ENCODE measurements at places on chromosomes 12 and 14.

DNA sequence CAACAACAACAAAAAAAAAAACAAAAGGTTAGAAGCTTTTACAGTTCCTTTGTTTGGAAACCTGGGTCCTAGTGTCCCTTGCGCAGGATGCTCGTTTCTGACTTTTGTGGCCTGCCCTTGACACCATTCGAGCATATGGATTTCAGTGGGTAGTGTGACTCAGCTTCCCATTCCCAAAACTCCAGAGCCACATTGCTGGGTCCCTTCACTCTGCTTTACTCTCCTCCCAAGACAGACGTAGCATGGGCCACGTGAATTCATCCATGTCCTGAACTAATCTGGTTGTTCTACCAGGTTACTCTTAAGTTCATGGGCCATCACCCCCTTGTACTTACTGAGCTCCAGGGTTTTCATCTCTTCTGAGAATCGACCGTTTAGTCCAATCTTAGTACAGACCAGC lies 68.0 kb upstream of the MAX start:
- DNase-seq, result no peak

GRCh38 chr12:113812411-113813228 lies 153.5 kb downstream of the RBM19 start:
- no peak for DNase-seq

- no peak for DNase-seq
These were observed 276.5 kb upstream of the NPAS3 start for GRCh38 chr14:32662211-32662610.

GRCh38 chr12:21906919-21907493 lies 34.2 kb downstream of the ABCC9 start:
- no peak for DNase-seq

- no peak for DNase-seq
These were observed 4.5 kb upstream of the LTBP2 start for GRCh38 chr14:74616507-74616906.

DNA sequence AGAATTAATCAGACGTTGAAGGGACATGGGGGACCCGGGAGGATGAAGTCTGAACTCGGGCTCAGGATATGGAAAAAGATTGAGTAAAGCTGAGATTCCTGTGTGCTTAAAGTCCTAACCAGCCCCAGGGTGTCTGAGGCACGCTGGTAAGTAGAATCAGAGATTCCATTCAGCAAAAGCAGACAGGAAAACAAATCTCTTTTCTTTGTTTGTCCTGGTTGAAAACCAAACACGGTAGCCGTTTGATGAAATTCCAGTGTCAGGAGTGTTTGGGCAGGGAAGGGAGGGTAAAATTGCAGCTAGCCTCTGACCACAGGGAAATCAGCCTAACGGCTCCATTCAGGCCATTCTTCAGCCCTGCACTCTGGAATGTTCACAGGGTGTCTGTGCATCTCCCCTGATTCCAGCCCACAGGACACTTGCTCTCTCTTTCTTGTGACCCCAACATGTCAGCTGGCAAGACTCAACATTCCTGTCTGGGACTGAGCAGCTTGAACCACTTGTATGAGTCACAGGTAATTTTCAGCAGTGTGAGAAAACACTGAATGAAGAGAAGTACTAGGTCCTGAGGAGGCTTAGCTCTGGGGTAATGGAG lies 31.0 kb downstream of the NINJ2 start:
- DNase-seq, result no peak

DNA sequence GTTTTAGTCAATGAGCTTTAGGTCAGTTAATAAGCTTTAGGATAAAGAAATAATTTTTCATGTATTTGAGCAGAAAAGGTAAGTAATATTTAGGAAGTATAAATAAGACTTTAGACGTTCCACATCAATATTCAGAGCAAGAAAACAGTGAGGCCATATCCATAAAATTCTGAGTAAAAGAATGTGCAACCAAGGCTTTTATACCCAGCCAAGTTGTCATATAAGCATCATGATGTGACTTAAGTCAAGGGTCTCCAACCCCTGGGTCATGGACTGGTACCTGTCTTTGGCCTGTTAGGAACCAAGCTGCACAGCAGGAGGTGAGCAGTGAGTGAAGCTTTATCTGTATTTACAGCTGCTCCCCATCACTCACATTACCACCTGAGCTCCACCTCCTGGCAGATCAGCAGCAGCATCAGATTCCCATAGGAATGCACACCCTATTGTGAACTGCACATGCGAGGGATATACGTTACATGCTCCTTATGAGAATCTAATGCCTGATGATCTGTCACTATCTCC lies 74.1 kb downstream of the ZNF664 start:
- DNase-seq, result no peak

DNA sequence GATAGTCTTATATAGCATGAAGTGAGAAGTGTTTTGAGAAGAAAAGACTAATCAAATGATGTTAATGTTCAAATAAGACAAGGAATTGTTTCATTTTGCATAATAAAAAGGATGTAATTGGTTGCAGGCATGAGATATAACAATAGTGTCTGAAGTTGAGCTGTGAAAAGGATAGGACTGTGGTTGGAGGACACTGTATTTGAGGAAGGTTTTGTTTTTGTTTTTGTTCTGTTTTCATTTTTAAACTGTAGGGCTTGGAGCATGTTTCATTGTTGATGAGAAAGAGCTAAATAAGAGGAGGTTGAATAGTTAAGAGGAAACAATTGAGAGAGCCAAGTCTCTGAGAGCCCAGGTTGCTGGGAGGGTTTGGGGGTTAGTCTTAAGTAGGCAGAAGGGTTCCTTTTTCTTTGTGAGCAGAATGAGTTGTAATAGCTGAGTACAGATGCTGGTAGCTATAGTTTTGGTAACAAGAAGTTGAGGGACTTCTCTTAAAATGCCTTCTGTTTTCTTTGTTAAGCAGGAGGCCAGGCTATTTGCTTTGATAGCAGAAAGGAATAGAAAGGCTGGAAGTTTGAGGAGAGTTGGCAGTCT lies 58.4 kb downstream of the CCDC91 start:
- no peak for DNase-seq

- no peak for DNase-seq
These were observed 14.9 kb upstream of the CCER1 start for GRCh38 chr12:90969851-90970250.

GRCh38 chr12:93167841-93168492 lies 209.8 kb upstream of the NUDT4 start:
- peak; percentile 45 for DNase-seq

DNA sequence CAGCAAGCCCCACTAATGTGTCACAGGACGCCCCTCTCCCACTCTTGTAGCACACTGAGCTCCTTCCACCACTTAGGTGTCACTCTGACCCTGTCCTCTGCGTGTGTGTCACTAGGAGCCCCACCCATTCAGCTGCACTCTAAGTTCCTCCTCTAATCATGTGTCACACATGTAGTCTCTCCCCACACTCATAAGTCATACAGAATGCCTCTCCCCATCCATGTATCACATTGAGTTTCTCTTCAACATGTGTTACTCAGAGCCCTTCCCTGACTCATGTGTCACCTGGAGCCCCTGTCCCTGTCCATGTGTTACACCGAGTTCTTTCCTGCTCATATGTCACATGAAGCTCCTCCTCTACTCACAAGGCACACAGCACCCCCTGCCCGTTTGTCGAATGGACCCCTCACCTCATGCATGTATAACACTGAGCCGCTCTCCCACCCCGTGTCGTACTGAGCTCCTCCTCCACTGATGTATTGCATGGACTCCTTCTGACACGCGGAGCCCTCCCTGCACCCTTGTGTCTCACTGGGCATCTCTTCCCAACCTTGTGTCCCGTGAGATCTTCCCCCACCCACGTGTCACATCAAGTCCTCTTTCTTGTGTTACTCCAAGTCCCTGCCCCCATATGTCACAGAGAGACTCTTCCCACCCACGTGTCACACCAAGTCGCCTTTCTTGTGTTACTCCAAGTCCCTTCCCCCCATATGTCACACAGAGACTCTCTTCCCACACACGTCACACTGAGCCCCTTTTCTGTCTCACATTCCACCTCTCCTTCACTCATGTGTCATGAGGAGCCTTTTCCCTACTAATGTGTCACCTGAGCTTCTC lies 31.0 kb downstream of the RTL1 start:
- DNase-seq, result no peak

DNA sequence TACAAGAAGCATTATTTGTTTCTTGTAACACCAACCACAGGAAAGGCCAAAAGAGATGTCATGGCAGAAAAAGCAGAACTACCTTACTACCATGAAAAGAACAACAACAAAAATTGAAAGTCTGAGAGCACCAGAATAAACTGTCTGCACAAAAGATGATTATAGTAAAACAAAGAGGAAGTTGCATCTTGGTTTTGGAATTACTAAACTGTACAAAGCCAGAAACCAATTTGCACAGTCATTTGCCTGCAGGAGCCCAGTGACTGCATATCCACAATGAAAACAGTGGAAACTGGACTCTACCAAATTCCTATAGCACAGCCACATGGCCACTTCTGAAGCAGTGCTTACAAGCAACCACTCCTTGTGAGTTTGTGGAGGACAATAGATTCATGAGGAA lies 276.2 kb downstream of the SSPN start:
- peak; percentile 71 for DNase-seq

DNA sequence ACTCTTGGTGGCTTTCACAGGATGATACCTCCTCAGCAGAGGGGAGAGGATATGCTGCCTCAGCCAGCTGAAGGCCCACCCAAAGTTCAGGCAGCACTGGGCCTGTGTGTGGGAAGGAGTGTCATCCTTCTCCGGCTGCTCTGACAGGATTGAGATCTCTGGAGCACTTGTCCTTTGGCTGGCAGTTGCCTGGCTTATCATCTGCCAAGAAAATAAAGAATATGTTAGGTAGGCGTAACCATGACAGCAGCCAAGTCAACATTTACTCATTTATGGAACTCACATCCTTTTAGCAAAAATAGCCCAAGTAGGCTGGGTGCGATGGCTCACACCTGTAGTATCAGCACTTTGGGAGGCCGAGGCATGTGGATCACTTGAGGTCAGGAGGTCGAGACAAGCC lies 68.5 kb downstream of the PPFIBP1 start:
- DNase-seq, result peak; percentile 43

- no peak for DNase-seq
These were observed 119.4 kb downstream of the KTN1 start for GRCh38 chr14:55699131-55700057.

DNA sequence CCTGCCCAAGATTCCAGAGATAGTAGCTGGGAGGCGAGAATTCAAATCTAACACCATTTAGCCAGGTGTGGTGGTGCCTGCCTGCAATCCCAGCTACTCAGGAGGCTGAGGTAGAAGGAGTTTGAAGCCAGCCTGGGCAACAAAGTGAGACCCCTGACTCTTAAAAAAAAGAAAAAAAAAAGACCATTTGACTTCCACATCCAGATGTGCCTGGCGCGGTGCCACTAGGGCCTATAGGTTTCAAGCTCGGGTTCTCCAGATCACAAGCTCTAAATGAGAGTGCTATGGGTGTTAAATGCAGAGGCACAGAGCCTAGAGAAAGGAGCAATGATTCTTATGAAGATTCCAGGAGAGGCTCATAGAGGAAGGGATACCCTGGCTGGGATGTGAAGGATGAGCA lies 22.5 kb downstream of the SYNE3 start:
- DNase-seq, result no peak

GRCh38 chr14:74407801-74408154 lies 18.2 kb downstream of the SYNDIG1L start:
- DNase-seq, result no peak

GRCh38 chr12:82099216-82099615 lies 259.0 kb downstream of the CCDC59 start:
- no peak for DNase-seq

GRCh38 chr14:56975521-56975920 lies 165.2 kb upstream of the OTX2 start:
- no peak for DNase-seq

GRCh38 chr12:120110550-120111501 lies 5.7 kb downstream of the RAB35 start:
- DNase-seq, result peak; percentile 71

GRCh38 chr14:77000340-77001270 lies 27.9 kb downstream of the IRF2BPL start:
- DNase-seq, result no peak

DNA sequence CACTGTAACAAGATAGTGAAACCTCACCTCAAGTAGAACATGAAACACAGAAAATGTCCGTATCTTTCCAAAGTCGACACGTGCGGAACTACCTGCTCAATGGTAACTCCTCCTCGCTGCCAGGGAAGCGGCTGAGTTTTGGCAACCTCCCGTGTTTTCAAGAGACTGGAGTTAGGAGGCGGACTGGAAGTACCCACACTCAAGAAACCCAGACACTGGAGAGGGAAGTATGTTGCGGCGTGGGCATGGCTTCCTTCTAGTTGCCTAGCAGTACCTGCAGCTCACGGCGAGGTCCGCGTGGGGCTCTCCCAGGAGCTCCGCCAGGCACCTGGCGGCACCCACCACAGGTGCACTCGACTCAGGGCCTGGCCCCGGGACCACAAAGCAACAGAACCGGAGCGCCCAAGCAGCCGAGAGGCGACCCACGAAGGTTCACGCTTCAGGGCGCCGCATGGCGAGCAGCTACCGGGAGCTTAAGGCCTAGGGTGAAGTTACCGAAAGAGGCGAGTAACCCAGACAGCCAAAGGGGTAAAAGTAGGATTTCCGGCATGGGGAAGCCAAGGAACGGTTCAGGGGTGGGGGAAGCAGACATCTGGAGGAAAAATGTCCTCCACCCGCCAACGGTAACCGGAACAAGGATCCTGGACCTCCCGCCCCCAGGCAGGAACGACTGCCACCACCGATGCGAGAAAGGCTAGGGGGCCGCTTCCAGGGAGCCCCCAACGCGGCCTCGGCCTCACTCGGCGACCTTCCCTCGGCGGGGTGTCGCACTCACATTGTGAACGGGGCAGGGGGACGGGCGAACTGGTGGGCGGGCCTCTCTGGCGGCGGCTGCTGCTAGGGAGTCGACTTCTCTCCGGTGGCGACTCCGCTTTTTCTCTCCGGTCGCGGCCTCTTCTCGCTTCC lies 608 bp downstream of the PTGES3 start:
- DNase-seq, result peak; percentile 20

DNA sequence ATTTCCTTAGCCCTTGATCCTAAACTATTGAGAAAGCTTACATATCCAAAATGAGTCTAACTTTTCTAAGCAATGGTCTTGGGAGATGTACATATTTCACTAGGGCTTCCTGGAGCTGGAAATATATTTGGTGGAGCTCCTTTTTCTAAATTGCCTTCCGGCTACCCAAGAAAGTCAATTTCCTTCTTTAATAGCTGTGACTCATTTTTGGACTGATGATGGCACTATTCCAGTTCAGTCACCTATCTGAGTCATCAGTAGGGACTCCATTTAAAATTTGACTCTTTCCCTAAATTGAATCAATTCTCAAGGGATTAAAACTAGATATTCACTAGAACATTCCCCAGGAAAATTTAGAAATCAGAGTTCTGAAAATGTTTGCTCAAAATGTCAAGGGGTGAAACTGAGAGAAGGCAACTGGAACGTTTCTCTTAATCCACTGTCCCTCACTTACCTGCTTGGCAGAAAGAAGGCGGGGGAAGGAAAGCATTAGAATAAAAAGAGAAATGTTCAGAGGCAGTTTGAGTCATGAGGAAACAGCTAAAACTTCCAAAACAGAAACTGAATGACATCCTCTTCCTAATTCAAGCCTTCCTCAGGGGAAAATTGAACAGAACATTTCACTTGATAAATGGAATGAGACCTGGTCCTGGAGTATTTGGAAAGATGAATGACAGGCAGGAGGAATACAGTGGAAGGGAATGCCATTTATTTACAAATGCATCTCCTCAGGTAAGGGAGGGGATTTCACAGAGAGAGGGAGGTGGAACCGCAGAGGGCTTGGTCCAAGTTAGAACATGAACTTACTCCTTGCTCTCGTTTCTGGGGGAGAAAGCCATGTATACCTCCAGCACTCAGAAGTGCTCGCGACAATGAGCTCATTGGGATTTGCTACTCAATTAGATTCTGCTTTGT lies 91.2 kb downstream of the RGS6 start:
- DNase-seq, result no peak

Data from GM10248 (cell line).